ENCODE measurements at places on chromosomes 11 and 22. TPM values are rescaled to one million over a fixed set of nuclear protein-coding genes. Genes with fewer than 3 reads are reported as not detected.

- peak; percentile 90 for DNase-seq
- H3K36me3 ChIP-seq = no peaks in the 10 kb centered on the region
- H3K27ac ChIP-seq = peak overlapping the region; percentile 99
- H3K27me3 ChIP-seq = no peaks in the 10 kb centered on the region
- H3K4me1 ChIP-seq = no peaks in the 10 kb centered on the region
Observed at GRCh38 chr11:11842421-11843008, 743 bp downstream of the USP47 start.

DNA sequence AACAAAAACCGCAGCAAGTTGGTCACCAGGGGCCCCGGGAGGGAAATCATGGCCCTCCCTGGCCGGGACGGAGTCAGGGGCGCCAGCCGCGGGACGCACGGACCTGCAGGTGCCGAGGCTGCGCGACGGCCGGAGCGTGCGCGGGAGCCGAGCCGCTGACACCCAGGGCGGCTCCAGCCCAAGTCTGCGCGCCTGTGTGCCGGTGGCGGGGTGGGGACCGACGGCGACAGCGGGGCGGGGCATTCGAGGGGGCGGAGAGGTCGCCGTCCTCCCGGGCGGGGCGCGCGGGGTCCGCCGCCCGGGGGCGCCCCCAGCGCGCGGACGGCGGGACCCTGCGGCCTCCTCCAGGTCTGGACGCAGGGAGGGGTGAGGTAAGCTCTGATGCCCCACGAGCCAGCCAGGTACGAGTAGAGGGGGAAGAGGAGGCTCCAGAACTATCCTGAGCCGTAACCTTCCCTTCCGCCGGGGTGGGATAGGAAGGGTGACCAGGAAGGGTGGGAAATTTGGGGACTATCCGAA, at the start of gene ESAM:
TSS of gene ESAM (minus strand) at position 186 of the 519 bp plus-strand sequence. CDS start at position 50, 136 bp downstream.
- peak; percentile 25 for DNase-seq
- H3K4me1 ChIP-seq = peaks cover 43% of the 10 kb centered on the region
- peak within 1 kb of the TSS; percentile 86 for H3K27ac ChIP-seq
- peaks cover 20% of the 10 kb centered on the region for H3K36me3 ChIP-seq

GRCh38 chr11:61973476-61974162, 6.2 kb upstream of the FTH1 start:
- no peaks in the 10 kb centered on the region for H3K27me3 ChIP-seq
- peak; percentile 59 for DNase-seq
- no peaks in the 10 kb centered on the region for H3K36me3 ChIP-seq
- peak overlapping the region; percentile 98 for H3K27ac ChIP-seq

DNA sequence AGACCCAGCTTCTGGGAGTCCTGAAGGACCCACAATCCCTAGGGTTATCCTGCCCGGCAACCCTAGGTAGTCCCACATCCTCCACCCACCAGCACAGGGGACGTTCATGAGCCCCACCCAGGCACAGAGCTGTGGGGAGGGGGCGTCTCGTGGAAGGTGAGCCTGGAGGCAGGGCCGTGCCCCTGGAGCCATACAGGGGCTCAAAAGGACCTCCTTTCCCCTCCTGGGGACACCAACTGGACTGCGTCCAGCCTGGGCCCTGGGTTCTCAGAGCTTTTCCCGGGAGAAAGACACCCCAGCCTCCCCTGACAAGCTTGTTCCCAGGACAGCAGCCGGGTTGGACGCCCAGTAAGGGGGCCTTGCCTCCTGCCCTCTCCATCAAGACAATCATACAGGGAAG, 78.4 kb downstream of the BRD1 start:
- H3K36me3 ChIP-seq = no peaks in the 10 kb centered on the region
- DNase-seq = no peak
- H3K4me3 ChIP-seq = no peak overlapping the region
- no peak overlapping the region for H3K27ac ChIP-seq

- H3K4me3 ChIP-seq = no peak overlapping the region
- peaks cover 3% of the 10 kb centered on the region for H3K27me3 ChIP-seq
- no peak for DNase-seq
- no peaks in the 10 kb centered on the region for H3K36me3 ChIP-seq
- H3K4me1 ChIP-seq = no peaks in the 10 kb centered on the region
Observed at GRCh38 chr11:45676522-45677095, 11.2 kb upstream of the CHST1 start.

TTLL12 gene
- polyA plus RNA-seq = 14.4 TPM

DEPDC5 gene
- 8.0 TPM for polyA plus RNA-seq

SMTNL1 gene
- polyA plus RNA-seq = 93.2 TPM

MMP13 gene
- polyA plus RNA-seq = not detected

CNIH2 gene
- polyA plus RNA-seq = 4.6 TPM
